ENCODE measurements at places on chromosomes 7 and 10. TPM values are rescaled to one million over a fixed set of nuclear protein-coding genes. Genes with fewer than 3 reads are reported as not detected.

Gene ASB4
- total RNA-seq: 0.08 TPM

Gene HSPA12A
- total RNA-seq: 0.79 TPM

DNA sequence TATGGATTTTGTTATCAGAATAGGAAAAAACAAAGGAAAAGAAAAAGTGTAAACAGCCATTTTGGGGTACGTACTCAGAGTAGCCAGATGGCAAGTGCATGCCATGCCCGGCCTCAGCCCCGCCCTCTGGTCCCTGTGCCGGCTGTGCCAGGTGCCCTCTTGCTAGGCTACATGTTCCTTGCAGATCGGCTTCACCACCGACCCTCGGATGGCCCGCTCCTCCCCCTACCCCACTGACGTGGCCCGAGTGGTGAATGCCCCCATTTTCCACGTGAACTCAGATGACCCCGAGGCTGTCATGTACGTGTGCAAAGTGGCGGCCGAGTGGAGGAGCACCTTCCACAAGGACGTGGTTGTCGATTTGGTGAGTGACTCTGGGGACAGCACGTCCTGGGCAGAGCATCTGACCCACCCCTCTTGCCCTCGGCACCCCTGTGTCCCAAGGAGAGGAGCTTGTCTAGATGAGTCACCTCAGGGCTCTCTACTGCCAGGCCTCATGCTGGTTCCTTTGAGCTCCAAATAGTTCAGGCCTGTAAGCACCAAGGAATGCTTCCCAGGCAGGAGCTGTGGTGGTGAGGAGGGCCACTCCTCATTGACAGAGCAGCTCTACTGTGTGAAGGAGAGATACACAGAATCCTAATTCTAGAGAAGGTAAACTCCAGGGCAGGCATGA, 54.9 kb upstream of the ZMIZ2 start:
- H3K4me1 ChIP-seq: no peaks in the 10 kb centered on the region
- H3K27ac ChIP-seq: no peak overlapping the region
- peaks cover 16% of the 10 kb centered on the region for H3K36me3 ChIP-seq
- no peak for DNase-seq

GRCh38 chr10:97278491-97278989, 13.9 kb downstream of the ARHGAP19 start:
- no peaks in the 10 kb centered on the region for H3K36me3 ChIP-seq
- no peak overlapping the region for H3K4me3 ChIP-seq
- H3K27me3 ChIP-seq: no peaks in the 10 kb centered on the region
- DNase-seq: no peak
